ENCODE measurements at places on chromosomes 7 and 10.

DNA sequence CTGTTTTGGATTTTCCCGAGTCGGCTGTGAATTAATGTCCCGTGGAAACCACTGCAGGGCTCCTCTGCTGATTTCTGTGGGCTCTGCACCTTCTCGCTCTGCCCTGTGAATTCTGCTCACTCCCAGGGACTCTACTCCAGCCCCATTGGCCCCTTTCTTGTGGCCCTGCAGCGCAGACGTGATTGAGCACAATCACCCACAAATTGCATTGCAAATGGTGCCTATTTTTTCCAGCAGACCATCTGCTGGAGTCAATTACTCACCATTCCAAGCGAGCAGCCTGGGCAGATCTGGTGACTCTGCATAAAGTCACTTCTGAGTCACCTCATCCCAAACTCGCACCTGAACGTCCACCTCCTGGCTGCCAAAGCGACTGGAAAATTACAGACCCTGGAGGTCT lies 235.8 kb downstream of the PAXIP1 start:
- no peak for DNase-seq

DNA sequence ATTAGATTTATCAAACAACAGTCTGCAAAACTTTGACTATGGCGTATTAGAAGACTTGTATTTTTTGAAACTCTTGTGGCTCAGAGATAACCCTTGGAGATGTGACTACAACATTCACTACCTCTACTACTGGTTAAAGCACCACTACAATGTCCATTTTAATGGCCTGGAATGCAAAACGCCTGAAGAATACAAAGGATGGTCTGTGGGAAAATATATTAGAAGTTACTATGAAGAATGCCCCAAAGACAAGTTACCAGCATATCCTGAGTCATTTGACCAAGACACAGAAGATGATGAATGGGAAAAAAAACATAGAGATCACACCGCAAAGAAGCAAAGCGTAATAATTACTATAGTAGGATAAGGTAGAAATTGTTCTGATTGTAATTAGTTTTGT lies 31.4 kb downstream of the LRRC17 start:
- DNase-seq = no peak

DNA sequence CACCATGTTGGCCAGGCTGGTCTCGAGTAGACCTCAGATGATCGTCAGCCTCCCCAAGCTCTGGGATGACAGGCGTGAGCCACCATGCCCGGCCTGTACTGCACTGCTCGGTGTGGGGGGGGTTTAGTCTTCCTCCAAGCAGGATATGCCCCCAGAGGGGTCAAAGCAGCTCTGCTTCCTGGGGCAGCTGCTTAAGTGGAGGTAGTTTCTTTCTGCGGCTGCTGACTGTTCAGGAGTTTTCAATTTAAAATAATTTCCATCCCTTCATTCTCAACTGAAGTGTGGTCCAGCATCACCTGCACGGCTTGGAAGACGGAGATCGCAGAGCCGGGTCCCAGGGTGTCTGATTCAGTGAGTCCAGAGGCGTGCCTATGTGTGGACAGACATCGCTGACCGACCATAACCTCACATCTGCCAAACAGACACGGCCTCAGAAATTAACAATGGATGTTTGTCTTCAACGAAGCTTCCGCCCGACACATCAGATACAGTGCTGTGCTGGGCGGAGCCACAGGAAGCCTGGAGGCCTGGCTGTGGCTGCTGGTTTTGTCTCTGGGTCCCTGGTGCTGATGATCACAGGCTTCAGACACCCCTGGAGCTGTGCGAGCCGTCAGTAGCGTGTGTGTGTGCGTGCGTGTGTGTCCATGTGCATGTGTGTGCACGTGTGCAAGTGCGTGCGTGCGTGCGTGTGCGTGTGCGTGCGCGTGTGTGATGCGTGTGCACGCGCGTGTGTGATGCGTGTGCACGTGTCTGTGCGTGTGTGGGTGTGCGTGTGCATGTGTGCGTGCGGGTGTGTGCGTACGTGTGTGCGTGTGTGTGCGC lies 226.5 kb upstream of the PITRM1 start:
- DNase-seq = no peak

DNA sequence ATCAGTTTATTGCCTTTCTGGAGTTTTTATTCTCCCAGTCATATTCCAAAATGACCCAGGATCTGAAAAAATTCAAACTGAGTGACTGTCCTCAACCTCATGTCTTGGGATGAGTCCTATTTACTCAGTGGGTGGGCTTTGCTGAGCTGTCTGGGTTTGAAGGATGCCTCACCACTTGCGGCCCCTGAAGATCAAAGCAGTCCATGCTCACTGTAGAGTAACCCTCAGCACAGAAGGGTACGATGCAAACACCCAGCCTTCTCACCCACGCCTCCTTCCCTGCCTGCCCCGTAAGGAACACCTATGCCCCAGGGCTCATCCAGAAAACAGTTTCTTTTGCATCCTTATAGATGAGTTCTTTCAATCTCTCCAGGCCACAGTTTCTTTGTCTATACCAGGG lies 42.2 kb upstream of the GRB10 start:
- no peak for DNase-seq

DNA sequence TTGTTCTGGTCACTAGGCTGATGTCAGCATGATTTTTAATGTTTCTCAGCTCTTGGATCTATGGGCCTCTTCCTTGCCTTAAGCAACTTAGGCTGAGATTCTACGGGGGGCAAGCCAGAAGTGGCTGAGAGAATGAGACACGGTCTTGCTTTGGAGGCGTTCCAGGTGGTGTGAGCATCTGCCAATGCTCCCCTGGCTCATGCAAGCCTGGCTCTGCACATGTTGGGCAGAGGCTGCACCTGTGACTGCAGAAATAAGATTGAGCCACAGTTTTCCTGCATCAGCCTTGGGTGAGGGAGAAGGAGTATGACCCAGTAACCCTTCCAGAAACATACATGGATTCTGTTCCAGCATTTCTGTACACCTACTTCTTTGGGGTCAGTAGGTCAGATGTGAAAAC lies 41.9 kb downstream of the C10orf120 start:
- no peak for DNase-seq

GRCh38 chr10:89001729-89002072 lies 11.1 kb downstream of the FAS start:
- DNase-seq = no peak

- peak; percentile 18 for DNase-seq
Measured at GRCh38 chr7:28362812-28363211, 49.5 kb upstream of the CREB5 start.

- peak; percentile 58 for DNase-seq
Measured at GRCh38 chr7:117041007-117041406, 87.7 kb downstream of the ST7 start.

DNA sequence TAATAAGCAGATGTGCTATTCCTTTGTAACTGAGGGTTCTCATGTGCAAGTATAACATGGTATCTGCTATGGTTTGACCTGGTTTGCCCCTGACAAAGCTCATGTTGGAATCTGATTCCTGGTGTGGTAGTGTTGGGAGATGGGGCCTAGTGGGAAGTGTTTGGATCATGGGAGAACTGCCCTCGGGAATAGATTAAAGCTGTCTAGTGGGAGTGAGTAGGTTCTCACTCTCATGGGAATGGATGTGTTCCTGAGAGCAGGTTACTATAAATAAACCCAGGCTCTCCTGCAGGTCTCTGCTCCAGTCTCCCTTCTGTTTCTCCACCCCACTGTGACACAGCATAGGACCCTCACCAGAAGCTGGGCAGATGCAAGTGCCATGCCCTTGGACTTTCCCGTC lies 97.7 kb downstream of the ATE1 start:
- DNase-seq = no peak

GRCh38 chr7:8724080-8724718 lies 290.8 kb downstream of the NXPH1 start:
- no peak for DNase-seq

GRCh38 chr10:57049096-57049495 lies 688.0 kb upstream of the ZWINT start:
- DNase-seq = no peak

- DNase-seq = no peak
Measured at GRCh38 chr10:59382831-59383295, 20.5 kb upstream of the FAM13C start.

DNA sequence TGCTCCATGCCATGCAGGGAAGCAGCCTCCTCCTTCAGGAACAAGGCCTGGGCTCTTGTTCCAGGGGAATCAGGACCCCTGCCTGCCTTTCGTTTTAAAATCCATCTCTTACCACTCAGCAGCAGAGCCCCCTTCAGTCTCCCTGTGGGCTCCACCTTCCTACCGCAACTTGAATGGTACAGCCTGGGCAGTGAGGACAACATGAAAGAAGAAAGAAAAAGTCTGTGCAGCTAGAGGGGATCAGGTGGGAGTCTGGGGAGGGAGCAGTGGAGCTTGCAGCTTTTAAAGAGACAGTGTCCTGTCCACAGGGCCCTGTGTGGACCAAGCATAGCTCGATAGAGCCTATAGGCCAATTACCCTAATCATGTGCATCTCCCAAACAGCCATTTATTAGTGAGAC lies 3.7 kb downstream of the PLXNA4 start:
- DNase-seq = no peak

DNA sequence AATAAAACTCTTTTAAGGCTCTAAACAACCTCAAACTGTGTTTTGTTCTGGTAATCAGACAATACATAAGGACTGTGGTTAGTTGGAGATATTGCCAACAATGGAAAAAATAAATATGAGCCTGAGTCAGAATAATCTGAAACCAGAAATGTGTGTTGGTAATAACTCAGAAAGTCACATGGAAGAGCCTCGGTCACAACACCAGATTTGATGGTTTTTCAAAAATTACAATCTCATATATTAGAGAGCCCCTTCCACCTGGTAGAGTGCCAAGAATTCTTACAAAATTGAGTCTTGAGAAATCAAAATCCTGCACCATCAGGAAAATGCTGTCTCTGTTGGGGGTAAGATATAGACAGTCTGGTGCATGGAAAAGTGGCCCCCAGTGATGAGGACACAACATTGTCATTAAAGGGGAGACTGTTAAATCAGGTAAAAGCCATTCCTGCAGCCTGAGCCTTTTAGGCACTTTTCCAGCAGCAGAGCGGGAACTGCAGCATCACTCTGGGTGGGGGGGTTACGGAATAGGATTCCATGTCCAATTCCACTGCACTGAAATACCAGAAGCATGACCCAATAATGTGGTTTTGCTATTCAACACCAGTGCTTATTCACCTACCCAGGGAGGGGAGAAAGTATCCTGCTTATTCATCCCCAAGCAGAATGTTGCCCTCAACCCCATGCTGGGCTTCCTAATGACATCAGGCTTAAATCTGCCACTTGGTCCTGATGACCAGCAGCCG lies 9.5 kb upstream of the ADAM12 start:
- DNase-seq = no peak

- DNase-seq = no peak
Measured at GRCh38 chr10:60367024-60367423, 22.7 kb downstream of the ANK3 start.

DNA sequence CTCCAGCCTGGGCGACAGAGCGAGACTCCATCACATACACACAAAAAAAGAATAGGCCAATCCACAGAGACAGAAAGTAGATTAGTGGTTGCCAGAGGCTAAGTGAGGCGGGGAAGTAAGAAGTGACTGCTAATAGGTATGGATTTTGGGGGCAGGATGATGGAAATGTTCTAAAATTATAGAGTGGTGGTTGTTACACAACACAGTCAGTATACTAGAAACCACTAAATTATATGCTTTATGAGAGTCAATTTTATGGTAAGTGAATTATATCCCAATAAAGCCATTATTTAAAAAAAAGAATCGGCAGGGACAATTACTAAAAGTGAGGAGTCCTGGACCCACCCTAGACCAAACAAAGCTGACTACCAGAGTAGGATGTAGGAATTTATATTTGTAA lies 24.3 kb downstream of the DENND2A start:
- DNase-seq = no peak

- DNase-seq = no peak
Measured at GRCh38 chr10:90930070-90930837, 9.4 kb upstream of the ANKRD1 start.

DNA sequence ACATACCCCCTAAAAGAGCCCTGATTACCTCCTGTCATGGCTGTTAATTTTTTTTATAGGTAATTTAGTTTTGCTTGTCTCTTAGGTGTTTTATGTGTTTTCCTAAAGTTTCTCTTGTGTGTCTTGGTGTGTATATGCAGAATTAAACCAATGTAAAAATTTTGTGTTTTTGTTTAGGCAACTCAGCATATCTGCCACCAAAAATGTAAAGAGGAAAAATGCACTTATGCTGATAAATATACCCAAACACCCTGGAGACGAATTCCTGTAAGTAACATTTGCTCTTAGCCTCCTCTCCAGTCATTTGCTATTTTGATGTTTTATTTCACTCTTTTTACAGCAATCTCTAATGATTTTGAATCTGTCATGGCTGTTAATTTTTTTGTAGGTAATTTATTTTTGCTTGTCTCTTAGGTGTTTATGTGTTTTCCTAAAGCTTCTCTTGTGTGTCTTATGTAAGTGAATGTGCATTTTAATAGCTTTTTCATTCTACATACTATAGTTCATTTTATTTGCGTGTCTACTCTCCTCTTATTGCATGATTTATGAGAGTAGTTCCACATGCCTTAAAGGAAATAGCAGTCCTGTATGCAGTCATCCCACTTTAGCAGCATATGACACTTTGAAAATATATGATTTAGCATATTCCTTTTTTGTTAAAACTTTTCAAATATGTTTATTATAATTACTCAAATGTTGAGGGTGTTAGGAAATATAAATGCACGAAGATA lies 149.2 kb downstream of the CCSER2 start:
- DNase-seq = no peak

DNA sequence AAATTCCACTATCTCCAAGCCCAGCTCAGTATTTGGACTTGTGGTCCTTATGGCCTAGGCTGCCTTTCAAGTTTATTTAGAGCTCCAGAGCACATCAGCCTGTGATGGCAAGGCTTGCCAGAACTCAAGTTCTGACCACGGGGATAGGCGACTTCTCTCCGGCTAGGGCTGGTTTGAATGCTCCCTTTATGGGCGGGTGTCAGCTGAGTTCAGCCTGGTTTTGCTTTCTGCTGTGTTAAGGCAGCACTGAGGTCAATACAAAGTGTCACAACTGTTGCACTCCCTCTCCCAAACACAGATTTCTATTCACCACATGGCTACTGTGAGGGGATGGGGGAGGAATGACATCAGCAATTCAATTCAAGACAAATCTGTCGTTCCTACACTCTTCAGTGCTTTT lies 318.1 kb upstream of the MYO3A start:
- no peak for DNase-seq
